ENCODE measurements at places on chromosomes 4 and X.

DNA sequence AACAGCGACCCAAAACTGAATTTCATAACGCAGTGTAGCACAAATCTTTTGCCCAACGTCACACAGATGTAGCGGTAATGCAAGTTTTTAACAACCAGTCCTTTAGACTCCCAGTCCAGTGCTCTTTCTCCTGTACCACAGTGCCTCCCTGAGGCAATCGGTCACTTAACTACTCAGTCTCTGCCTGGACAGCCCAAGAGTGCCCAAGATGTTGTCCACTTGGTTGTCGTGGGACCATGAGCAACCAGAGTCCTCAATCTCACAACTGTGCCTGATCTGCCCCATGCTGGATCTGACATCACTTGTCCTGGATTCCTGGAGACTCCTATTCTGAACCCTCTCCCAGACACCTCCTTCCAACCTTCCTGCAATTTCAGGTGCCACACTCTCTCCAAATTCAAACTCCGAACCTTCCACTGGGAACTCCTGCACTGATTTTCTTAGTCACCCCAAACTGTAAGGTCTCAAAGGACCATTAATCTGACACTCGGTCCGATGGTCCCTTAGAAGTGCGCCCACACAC, 702 bp downstream of the MMGT1 start:
- no peak for DNase-seq

DNA sequence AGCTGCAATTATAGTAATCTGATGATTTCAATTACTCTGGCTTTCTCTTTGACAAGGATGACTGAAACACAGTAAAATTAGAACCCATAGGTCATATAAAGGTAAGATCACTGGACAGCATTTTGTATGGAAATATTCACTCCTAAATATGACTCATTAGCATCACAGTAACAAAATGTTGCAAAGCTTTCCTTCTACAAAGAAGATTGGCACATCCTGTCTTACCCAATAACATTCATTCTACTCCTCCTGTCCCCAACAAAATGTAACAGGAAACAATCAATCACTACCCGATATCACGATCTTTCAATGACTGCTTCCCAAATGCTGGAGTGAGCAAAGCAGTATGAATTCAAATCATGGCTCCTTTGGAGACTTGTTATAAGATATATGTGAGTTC, 95.3 kb downstream of the FANCB start:
- no peak for DNase-seq

DNA sequence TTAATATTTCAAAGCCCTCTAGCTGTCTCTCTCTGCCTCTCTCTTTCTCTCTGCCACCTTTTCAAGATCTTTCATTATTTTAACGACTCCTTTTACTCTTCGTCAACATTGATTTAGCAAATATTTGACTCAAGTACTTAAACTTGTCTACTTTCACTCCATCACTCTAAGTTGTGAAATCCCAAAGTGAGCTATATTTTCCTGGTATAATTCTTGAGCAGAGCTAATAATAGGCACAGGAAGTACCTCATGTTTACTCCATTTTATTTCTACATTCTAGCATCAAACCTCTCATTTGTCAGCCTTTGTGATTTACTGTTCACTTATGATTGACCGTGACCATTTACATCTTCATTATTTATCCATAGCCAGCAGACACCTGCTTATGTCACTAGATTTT, 482.5 kb downstream of the RPA4 start:
- DNase-seq: no peak

- no peak for DNase-seq
Observed at GRCh38 chrX:43813898-43814297, 68.4 kb downstream of the MAOB start.

GRCh38 chr4:5212255-5213013, 161.2 kb downstream of the STK32B start:
- no peak for DNase-seq

DNA sequence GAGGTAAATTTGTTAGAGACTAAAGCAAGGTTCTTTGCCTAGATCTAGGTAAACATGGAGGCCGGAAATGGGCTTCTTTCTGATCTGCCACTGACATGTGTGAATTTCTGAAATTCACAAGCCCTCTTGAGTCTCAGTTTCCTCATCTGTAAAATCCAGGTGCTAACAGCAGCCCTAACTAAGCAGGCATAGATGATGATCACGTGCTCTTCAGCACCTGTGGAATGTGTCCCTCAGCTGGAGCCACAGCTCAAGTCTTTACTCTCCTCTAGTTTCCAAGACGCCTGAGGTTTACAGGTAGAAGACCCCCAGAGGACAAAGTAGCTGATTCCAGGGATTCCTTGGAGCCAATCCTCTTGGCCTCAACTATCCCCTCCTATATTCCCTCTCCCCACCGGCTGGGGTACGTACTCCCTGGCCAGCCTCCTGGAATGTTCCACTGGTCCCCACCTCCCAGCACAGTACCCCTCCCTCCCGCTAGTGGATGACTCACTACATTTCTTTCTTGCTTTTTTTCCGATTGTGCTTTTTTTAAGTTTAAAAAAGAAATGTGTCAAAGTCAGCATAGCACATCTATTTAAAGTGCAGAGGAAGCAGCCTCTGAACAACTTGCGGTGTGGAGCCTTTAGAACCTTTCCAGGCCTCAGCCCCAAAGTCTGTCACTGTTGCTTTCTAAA, 98.4 kb downstream of the PHKA2 start:
- no peak for DNase-seq

Data from activated T-cell treated with anti-CD3 and anti-CD28 coated beads for 4 hours (primary cell).